Stimulated activated CD4-positive, alpha-beta T cell treated with anti-CD3 and anti-CD28 coated beads, Interleukin-1b, Interleukin-23, amount 100 ng/mL, for 1 hour (primary cell): ENCODE measurements at places on chromosomes 2 and 18.

DNA sequence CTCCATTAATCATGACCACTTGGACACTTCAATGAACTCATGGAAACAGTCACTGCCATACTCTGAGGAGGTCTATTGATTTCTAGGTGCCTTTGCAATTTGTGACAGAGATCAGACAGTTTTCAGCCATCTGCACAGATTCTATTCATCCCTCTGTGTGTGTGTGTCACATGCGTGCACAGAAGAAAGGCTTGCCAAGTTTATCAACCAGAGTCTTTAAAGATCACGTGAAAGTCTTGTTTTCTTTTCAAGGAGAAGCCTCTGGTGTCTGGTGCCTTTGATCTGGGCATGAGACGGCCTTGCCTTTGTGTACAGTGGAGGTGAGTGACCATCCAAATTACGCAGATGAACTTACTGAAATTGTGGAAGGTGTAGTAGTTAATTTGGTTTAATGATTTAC lies 164.2 kb downstream of the VAPA start:
- no peak for DNase-seq

- DNase-seq = no peak
Measured at GRCh38 chr2:196259507-196260481, 88.4 kb upstream of the STK17B start.

- no peak for DNase-seq
Measured at GRCh38 chr2:158996378-158996993, 28.0 kb downstream of the TANC1 start.

DNA sequence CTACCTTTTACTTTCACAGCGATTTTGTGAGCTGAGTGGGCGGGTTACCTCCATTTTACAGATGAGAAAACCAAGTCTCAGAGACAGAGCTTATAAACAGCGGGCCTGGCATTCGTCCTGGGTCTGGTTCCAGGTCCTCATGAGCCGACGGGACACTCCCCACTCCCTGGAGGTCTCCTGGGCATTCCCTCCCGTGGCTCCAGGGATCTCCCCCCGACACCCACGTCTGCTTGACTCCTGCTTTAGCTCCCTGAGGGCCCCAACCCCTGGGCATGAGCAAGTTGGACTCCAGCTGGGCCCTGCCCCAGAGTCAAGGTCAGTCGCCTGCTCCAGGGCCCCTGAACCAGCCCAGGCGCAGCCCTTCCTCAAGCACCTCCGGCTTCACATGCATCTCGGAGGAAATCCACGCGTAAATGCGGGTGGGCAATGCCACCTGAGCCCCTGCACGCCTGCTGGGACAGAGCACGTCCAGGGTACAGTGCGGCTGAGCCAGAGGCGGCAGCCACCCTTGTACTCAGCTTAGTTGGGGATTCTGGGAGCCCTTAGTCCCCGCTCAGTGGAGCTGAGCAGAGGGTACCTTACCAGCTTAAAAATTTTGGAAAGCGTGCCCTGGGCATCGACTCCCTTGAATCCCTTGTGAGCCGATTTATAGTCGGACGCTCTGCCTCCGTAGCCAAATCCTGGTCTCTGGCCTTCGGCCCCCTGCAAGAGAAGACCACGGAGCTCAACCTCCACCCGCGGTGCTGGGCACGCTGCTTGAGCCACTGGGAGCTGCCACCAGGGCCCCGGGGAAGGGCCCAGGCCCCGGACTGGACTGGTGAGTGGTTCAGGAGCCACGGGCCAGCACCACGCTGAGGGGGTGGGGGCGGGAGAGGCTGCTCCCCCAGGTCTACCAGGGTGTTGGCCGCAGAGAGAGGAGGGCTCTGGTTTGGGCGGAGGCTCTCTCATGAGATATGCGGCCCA lies 148.1 kb downstream of the MBP start:
- DNase-seq = no peak

- no peak for DNase-seq
Measured at GRCh38 chr2:85438201-85439024, 19.9 kb downstream of the SH2D6 start.

GRCh38 chr2:99613980-99614379 lies 124.2 kb upstream of the REV1 start:
- DNase-seq = no peak

DNA sequence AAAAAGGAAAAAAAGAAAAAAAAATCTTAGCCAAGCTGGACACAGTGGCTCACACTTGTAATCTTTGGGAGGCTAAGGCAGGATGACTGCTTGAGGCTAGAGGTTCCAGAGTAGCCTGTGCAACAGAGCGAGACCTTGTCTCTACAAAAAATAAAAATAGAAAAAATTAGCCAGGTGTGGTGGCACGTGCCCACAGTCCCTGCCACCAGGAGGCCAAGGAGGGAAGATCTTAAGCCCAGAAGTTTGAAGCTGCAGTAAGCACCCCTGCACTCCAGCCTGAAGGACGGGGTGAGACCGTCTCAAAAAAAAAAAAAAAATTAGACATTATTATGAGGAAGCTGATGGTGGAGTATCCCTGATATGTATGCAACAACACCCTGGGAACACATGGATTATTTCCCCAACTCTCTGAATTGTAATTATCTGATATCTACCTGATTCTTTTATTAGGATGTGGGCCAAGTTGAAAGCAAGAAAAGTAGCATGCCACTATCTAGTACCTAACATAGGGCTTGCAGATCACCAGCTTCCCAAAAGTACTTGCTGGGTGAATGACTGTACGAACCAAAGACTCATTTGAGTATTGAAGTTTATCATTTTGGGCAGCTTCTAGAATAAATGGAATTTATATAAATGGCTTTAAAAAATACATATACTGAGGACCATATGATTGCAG lies 140.9 kb downstream of the TCF4 start:
- no peak for DNase-seq

GRCh38 chr2:197433780-197434438 lies 919 bp downstream of the SF3B1 start:
- DNase-seq = no peak

DNA sequence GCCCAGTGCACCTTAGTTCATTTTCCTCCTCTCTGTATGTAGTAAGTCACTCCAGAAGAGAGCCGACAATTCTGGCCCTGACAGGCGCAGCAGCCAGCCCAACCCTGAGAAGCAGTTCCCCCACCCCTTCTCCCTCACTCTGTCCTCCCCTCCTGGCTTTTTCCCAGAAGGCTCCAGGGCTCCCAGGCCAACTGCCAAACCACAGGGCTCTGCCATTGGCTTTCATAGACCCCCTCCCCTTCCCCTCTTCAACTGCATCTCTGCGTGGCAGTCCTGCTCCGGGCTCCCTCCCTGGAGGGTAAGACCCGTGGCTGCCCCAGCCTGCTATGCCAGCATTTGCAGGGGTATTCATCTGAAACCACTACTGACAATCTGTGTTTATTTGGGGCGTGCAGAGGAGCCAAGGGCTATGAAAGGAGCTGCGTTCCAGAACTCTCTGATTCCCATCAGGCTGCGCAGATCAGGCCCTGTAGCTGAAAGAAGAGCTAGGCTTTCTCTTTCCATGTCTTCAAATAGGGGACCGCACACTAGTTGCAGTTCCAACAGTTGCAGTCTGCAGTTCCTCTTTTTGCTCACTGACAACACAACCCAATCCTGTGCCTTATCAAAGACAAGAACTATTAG lies 388.6 kb upstream of the TNP1 start:
- no peak for DNase-seq

DNA sequence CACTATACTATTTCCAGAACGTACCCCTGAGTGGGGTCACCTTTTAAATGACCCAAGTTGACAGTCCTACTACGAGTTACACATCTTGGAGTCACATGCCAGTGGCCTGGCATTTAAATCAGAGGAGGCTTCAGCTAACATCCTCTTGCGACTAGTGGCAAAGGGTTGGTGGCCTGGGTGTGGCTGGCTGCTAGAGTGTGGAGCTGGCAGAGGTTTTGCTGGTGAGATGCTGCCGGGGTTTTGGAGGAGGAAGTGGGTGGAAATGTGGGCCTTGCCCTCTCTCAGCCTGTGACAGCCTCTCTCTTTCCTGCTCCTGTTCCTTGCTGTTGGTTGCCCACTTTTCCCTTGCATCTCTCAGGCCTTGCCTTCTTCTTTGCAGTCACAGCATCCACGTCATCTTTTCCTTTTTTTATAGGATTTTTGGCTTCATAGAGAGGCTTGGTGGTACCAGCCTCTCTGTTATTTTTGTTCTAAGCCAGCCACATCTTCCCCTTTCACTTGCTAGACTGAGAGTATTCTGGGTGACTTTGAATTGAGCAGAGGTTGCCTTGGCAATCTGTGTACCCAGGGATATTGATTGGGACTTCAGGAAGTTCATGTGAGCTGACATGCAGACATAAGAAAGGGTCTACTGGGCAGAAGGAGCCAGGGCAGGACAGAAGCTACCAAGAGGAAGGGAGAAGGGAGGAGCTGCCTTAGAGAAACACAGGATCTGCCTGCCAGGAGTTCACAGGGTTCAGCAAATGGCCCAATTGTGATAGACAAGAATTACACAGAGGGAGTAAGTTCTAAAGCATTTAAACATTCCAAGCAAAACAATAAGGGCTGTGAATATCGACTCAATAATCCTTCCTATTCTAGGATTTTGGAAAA lies 55.4 kb downstream of the CDC42EP3 start:
- no peak for DNase-seq

- DNase-seq = no peak
Measured at GRCh38 chr18:11570769-11571412, 38.5 kb upstream of the SLC35G4 start.

DNA sequence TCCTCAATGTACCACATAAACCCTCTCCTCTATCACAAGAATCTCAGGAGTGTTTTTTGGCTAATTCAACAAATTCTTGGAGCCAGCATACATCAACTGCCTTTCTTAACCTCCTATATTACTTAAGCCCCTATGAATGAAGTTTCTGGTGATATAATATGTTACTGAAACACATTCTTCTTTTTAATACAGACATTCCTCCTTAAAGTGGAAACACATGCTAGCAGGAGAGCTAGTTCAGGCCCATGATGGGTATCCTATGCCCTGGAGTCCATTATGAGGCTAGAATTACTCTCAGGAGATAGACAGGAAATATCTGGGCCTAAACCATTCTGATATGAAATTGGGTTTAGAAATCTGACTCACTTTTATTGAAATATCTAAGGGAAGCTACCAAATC lies 26.6 kb upstream of the RMDN2 start:
- no peak for DNase-seq

- no peak for DNase-seq
Measured at GRCh38 chr2:44778221-44778654, 163.3 kb upstream of the SIX3 start.

GRCh38 chr2:179262077-179262660 lies 2.5 kb downstream of the SESTD1 start:
- no peak for DNase-seq
